CD4-positive, alpha-beta T cell (primary cell): ENCODE measurements at places on chromosomes 7 and 10.

DNA sequence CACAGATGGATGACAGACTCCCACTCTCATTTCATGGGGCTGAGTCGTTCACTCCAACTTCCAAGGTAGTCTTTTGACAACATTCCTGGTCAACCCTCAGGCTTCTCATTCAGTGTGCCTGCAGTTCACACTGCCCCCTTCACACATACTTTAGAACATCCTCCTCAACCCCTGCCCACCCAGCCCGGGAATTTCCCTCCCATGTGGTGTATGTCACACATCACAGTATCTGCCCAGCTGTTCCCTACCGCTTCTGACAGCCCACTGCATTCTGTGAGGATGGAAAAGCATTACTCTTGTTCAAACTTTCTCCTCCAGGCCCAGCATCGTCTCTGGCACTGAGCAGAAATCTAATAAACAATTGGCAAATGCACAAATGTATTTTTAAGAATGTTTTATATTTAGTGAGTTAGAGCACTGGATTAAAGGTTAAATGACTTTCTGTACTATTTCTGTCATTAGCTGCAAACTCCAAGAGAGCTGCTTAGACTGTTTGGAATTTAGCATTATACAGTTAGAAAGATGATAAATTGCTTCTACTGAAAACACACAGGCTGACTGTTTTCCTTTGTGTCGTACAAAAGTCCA is 110.4 kb downstream of the SFMBT2 start:
- no peak for DNase-seq

- DNase-seq: no peak
Observed at GRCh38 chr10:98366062-98366530, 48.9 kb downstream of the PYROXD2 start.

DNA sequence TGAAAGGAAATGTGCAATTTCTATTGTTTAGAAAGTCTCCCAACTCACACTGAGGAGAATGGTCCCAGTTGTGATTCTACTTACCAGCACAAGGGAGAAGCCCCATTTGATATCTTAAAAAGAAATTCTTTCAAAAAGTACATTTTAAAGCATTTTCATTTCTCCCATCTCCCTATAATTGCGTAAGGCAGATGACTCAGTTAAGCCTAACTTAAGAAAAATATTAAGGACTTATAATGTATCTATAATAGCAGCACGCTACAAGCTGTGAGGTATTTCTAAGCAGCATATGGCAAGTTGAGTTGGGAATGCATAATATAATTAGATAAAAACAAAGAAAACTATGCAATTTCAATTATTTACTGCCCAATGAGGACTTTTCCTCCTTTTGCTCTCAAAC is 8.5 kb upstream of the NRCAM start:
- no peak for DNase-seq

GRCh38 chr10:87703771-87704170 is 44.1 kb downstream of the PAPSS2 start:
- no peak for DNase-seq

GRCh38 chr7:95906851-95907250 is 134.5 kb downstream of the DYNC1I1 start:
- no peak for DNase-seq

GRCh38 chr10:124106241-124106879 is 13.0 kb upstream of the CHST15 start:
- DNase-seq: no peak

DNA sequence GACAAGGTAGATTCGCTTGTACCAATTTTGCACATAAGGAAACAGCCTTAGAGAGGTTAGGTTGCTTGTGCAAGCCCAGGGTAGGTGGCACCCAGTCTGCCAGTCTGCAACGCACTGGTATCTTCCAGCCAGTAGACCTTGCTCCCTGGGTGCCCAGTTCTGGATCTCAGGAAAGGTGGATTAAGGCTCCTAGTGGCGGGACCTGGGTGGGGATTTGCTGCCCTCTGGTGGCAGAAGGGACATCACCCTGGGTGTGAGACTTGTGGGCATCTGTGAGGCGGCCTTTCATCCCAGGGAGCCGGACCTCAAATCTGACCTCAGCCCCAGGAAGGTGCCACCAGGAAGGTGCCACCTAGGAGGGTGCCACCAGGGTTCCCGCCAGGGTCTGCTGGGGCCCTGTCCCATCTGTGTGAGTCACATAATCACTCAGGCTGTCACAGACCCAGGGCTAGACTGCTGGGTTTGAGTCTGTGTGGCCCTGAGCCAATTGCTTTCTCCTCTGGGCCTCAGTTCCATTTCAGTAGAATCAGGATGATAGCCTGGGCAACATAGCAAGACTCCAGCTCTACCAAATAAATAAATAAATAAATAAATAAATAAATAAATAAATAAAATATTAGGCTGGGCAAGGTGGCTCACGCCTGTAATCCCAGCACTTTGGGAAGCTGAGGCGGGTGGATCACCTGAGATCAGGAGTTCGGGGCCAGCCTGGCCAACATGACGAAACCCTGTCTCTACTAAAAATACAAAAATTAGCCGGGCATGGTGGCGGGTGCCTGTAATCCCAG is 5.3 kb upstream of the PRKRIP1 start:
- peak; percentile 73 for DNase-seq

- DNase-seq: no peak
Observed at GRCh38 chr10:105056413-105056812, 415.3 kb downstream of the SORCS3 start.

DNA sequence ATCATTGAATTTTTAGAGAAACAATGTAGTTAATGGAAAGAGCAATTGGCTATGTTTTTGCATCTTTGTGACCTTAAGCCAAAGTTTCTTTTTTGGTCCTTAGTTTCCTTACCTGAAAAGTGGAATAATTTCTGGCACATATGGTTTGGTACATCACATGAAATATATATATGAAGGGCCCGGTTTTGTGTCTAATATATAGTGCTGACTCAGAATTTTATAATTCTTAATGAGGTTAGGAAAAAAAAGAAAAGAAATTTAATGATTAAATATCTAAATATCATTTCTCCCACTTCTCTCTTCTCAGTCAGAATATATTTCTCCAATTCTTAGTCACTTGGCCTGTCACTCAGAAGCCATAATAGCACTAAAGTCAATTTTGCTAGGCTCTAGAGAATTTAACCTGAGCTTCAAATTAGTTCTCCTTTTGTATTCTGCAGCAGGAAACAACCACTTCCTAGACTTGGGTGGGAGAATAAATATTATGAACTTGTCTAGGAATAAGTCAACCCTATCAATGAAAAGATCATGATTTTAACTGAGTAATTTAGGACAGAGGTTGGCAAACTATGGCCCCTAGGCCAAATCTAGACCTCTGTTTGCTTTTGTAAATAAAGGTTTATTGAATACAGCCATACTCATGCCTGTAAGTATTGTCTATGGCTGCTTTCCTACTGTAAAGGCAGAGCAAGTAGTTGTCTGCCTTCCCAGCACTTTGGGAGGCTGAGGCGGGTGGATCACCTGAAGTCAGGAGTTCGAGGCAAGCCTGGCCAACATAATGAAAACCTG is 34.6 kb downstream of the PPP1R9A start:
- DNase-seq: no peak

DNA sequence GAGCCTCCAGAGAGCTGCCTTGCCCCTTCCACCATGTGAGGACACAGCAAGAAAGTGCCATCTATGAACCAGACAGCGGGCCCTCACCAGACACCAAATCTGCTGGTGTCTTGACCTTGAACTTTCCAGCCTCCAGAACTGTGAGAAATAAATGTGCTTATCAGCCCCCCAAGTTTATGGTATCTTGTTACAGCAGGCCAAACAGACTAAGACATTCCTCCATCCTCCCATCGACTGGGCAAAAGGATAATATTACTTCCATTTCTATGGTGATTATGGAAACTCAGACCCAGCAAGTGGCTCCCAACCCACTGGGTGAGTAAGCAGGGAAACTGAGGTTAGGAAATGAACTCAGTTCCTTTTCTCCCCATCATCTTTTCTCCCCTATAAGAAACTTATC is 288.4 kb downstream of the KCNMA1 start:
- DNase-seq: no peak

DNA sequence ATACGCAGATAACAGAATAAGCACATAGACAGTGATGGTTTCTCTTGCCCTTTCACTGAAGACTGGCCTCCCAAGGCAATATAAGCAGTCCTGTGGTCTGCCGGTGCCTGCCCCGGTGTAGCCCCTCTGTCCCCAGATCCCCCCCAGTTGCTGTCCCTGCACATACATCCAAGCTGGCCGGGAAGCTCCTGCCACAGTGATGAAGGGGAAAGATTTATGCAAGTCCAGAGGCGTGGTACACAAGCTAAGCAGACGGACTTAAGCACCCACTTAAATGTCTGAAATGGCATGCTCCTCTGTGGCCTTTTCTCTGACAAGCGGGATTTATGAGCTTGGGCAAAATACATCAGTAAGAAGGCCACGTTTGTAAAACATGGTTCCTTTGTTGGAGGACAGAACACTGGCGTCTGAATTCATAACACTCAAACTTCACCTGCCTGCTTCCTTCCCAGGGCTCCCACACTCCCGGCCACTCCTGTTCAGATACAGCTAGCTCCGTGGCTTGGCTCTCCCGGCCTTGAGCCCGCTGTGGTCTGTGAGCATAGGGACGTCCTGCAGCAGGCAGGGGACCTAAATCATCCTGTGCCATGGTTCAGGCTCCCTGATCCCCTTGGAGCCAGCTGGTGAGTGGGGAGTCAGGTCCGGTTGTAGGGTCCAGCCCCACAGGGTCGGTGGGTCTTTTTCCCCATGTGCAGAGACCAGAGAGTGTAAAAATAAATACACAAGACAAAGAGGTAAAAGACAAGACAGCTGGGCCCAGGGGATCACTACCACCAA is 61.7 kb upstream of the PPP2R2D start:
- DNase-seq: no peak

DNA sequence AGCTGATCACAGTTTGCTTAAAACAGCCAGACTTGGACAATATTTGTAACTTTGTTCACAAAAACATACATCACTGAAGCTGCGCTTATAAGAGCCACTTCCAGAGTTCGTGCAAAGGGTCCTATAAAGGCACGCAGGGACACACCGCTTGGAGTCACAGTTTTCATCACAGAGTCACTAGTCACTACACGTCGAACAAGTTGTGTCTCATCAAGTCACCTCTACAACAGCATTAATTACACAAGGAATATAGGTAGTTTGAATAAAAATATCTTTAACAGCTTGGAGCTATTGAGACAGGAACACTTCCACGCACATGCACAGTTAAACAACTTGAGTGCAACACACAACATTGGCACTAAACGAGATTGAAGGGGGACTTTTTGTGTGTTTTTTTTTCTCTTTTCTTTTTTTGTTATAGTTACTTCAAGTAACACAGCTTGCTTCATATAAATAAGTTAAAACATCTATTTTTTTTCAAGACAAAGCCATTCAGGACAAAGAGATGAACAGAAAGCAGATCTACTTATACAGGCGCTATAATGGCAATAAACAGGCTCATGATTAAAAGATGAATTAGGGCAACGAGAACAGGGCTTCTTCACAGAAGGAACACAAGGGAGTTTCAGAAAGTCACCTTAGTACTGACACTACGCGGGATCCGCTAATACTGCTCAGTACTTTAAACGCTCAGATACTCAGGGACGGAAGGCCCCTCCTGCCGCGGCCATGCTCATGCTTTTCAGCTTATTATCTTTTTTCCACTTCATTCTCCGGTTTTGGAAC is 2.2 kb downstream of the HOXA5 start:
- DNase-seq: no peak

GRCh38 chr7:489876-490275 is 29.8 kb downstream of the PDGFA start:
- no peak for DNase-seq

- DNase-seq: no peak
Observed at GRCh38 chr10:118471863-118472262, 123.6 kb downstream of the PRLHR start.

- DNase-seq: no peak
Observed at GRCh38 chr7:16914771-16915170, 33.0 kb upstream of the AGR3 start.

DNA sequence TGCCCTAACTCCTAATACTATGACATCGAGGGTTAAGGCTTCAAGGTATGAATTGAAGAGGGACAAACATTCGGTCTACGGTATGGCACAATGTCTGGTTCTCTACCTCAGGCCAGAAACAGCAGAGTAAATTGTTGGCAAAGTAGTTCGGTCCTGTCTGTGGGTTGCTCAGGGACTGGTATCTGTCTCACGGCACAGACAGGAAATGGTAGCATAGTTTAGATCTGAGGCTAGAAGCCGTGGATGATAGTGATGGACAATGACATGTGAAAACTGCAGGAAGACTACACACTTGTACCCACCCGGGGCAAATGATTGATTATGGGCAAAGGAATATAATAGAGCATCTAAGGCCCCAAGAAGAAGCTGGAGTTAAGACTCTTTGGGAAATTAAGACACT is 106.2 kb downstream of the TWIST1 start:
- DNase-seq: no peak

DNA sequence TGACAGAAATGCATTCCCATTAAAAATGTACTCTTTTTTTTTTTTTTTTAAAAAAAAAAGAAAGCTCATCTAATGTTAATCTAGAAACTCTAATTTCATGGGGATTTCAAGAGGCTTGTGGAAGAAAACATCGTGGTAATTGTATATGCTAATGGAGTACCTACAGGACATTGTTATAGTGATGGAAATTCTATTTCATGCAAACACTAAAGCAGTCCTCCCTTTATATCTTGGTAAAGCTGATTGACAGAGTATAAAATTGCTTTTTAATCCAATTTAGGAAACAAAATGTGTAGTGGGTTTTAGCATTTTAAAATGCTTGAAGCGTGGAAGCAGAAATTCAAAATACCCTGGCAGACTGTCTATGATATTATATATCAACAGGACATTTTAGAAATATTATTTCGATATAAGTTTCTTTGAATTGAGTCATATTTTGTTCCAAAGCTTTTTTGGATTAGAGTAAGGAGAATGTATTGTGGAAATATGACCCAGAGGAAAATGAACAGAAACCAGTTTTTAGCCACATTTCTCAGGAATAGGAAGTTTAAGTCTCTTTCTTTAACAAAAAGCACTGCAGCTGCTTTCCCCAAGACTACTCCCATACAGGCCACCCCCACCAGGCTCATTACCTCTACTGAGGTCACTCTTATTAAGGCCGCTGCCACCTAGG is 121.9 kb downstream of the WNT2 start:
- DNase-seq: no peak

GRCh38 chr10:45439365-45439764 is 65.3 kb downstream of the ALOX5 start:
- DNase-seq: no peak
